Stimulated activated CD4-positive, alpha-beta T cell treated with anti-CD3 and anti-CD28 coated beads, Interleukin-15, amount 100 ng/mL, for 1 hour (primary cell): ENCODE measurements at places on chromosomes 6 and 20.
A peak's percentile ranks its signal among the peaks of the same experiment; 100 is the strongest.

- DNase-seq = no peak
Measured at GRCh38 chr6:82176616-82177015, 70.9 kb downstream of the IBTK start.

DNA sequence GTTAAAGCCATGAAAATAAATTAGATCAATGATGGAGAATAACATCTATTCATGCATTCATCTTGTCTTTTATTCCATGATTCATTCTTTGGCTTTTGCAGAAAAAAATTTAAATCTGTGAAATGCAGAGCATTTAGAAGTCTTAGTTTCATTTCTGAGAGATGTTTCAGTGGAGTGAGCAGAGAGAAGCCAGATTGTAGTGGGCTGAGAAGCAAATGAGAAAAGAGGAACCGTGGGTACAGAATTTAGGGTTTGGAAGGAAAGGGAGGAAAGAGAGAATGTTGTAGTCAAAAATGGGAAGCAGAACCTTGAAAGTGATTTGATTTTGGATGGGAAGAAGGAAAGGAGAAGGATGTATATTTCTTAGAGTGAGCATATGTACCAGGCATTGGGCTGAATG is 260.3 kb upstream of the MAN1A1 start:
- DNase-seq = no peak

DNA sequence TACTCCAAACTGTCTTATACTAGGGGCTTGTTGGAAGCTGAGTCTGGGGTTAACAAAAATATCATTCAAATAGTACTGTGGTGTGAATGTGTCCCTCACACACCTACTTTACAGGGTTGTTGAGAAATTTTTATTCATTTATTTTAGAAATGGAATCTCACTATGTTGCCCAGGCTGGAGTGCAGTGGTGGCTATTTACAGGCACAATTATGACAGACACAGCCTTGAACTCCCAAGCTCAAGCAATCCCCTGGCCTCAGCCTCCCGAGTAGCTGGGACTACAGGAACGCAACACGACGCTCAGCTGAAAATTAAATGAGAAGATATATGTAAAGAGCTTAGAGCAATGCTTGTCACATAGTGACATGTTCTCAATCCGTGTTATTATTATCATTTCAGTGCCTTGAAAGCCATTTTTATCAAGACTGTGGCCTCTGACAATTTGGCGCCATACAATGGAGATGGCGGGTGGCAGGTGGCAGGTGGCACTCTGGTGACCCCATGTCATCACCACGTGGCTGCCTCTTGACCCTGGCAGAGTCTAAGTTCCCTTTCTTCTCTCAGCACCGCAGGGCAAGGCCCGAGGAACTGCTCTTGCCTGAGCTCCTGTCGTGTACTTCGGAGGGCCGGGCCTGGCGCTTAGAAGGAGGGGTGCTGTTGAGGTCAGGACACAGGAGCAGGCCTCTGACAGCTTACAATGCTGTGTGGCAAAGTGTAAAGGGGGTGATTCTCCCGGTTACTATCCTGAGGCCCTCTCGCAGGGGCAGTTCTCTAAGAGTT is 64.5 kb downstream of the STX11 start:
- no peak for DNase-seq

DNA sequence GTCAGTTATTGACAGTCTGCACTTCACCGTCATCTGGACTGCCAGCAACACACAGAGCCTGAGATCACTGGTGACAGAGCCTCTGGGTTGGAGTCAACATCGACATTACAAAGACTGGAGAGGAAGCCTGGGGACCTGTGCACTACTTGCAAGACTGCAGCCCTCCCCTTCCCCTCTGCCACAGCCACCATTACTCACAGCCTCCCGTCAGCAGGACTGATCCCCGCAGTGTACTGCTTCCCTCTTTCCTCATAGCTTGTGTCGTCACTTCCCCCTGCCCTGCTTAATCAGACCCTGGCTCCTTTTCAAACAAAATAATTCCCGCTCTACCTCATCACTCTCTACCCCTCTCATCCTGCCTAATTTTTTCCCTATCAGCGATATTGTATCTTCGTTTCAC is 235.5 kb upstream of the KCNQ5 start:
- DNase-seq = no peak

DNA sequence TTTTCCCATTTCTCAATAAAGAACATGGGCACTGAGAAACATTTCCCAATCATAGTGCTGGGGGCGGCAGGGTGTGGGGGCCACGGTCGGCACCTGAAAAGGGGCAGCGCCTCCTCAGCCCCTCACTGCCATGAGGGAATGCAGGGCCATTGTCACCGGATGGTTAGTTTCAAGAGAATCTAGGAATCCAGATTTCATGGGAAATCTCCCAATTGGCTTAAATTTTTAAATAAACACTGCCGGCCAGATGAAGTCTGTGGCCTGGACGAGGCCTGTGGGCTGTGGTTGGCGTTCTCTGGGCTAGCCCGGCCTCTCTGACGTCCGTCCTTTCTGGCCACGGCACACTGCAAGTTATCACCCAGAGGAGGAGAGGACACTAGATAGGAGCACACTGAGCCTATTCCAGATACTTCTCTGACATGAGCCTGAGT is 25.6 kb downstream of the MANBAL start:
- DNase-seq = no peak

DNA sequence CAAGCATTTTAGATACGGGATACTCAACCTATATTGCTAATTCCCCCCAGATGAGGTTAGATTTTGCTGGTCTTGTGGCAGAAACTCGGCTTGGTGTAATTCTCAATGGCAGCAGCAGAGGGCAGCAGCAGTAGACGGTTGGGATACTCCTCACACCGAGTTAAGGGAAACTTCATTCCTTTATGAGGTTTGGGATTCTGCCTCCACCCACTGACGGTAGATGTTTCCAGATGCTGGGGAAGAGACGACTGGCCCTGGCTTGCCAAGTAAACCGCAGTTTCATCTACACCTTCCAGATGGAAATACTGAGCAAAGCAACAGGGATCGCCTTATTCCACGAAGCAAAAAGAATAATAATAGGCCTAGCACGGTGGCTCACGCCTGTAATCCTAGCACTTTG is 8.2 kb upstream of the TBC1D7 start:
- DNase-seq = peak; percentile 41

- DNase-seq = no peak
Measured at GRCh38 chr20:47974234-47974878, 189.1 kb upstream of the SULF2 start.

DNA sequence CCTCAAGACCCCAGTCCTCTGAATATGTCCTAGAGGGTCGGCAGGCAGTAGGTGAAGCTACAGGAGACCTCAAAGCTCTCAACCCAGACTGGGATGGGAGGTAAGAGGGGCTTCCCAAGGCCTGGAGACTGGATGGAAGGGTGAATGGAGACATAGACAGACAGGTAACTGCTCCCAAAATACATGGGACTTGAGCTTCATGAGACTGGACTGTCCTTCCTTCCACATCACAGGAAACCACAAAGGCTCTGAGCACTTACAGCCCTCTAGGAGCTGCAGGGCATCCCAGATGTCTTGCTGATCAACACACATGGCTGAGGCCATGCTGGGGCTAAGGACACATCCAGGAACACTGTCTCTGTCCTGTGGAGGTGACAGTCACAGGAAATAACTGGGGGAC is 11.6 kb downstream of the HSPA12B start:
- no peak for DNase-seq

DNA sequence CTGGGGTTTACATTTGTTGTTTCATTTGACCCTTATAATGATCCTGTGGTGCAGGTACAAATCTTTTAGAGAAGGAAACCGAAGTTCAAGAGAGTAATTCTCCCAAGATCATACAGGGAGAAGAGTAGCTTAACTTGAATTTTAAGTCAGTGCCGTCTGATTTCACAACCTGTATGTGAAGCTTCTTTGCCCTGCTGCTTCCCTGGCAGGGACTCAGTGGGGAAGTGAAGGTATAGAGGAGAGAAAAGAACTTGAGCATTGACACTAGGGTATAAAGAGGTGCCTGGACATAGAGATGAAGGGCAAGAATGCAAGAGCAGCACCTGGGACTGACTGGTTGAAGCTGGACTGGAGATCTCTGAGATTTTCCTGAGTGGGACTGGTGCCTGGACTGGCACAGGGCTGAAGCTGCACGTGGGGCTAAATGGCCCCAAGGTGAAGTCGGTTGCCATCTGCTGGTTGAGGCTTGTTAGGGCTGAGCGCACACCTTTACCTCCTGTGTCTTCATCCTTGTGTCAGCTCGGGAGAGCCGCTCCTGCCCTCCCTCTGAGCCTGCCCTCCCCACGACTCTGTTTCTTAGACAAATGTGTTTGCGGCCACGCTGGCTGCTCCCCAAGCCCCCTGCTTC is 41.8 kb downstream of the FARS2 start:
- peak; percentile 28 for DNase-seq

- DNase-seq = no peak
Measured at GRCh38 chr6:36533321-36533720, 14.0 kb downstream of the STK38 start.

GRCh38 chr6:149903938-149904611 is 6.2 kb upstream of the RAET1E start:
- no peak for DNase-seq

DNA sequence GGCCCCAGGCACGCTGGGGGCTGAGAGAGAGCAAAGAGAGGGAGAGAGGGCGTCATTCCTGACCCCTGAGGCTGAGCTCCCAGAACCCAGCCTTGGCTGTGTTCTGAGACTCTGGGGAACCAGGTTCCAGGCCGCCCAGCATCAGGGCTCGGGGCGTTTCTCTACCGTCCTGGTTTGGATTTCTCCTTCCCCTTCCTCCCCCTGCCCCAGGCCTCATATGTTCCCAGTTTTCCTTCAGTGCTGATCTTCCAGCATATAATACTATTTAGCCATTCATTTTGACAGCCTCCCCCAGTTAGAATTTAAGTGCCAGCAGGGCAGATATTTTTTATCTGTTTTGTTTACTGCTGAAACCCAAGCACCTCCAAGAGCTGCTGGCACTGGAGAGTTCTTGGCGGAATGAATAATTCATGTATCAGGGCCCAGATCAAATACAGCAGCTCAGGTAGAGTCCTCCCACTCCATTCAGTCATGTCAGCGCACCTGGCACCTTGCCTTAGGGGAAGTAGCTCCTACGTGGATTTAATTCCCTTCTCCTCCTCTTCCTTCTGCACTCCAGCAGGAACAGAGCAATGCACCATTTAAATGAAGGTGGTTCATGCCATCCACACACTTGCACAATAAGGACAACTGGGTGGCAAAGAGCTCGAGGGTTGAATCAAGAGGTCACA is 23.4 kb upstream of the FRMD1 start:
- no peak for DNase-seq

- no peak for DNase-seq
Measured at GRCh38 chr6:93393554-93394074, 25.7 kb downstream of the EPHA7 start.

DNA sequence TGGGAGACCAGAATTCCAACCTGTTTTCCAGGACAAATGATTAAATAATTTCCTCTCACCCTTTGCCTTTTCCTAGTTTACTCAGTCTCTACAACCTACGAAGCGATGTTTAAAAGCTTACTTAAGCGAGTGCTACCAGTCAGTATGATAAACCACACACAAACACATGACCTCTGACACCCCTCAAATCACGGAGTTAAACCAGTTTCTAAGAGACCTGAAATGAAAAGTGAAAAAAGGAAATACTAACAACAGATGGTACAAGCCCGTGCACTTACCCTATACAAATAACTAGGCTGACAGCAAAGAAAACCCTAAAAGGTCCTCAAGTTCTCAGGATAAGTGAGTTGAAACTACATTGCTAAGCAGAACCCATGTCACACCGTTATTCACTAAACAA is 7.7 kb downstream of the TNFRSF21 start:
- DNase-seq = no peak

- no peak for DNase-seq
Measured at GRCh38 chr6:166223079-166223478, 55.4 kb upstream of the TBXT start.

DNA sequence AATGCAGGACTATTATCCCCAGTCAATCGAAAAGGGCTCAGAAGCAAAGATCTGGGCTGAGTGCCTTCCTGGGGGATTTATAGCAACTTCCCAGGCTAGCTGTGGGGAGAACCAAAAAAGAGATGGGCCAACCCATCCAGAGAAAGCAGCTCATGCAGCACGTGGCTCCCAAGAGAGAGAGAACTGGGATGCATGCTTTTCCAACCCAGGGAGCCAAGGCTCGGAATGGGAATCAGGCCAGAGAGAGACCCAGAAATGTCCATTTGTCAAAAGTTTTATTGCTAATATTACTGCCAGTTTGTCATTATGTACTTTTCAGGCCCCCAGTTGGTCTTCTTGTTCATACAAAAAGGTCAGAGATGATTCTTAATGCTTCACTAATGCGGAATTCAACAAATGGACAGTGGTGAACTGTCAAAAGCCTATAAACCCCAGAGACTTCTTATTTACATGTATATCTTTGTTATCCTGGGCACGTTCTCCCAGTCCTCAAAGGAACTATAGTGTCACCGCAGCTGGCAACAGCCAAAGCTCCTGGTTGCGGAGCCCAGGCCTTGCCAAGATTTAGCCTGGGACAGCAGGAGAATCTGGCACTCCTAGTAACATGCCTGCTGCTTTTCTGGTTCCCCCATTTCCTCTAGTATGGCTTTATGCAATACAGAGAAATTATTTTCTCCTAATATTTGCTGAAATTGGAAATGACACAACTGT is 139.1 kb upstream of the POU3F2 start:
- no peak for DNase-seq

- no peak for DNase-seq
Measured at GRCh38 chr20:23161968-23162696, 76.0 kb upstream of the CD93 start.

- no peak for DNase-seq
Measured at GRCh38 chr6:2758980-2759379, 6.2 kb upstream of the WRNIP1 start.

GRCh38 chr6:82686719-82687118 is 323.1 kb downstream of the TPBG start:
- DNase-seq = no peak

GRCh38 chr6:31952140-31952805 is 6.4 kb downstream of the CFB start:
- no peak for DNase-seq

GRCh38 chr6:14618759-14619418 is 501.3 kb downstream of the CD83 start:
- DNase-seq = no peak

GRCh38 chr20:25276533-25277050 is 28.7 kb downstream of the PYGB start:
- DNase-seq = no peak

DNA sequence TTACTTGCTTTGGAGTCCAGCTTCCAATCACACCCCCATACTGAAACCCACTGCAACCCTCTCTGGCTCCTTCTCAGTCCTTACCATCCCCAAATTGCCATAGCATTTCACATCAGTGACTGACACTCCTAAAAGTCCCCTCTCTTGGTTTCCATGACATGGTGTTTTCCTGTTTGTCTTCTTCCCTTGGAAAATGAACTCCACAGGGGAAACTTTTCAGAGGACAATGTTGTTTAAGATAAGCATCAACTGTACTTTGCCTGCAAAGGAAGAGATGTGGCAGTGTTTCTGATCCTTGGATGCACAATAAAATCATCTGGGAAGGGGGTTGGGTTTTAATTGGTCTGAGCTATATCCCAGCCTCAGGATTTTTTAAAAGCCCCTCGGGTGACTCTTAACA is 214.9 kb downstream of the HACE1 start:
- DNase-seq = no peak

DNA sequence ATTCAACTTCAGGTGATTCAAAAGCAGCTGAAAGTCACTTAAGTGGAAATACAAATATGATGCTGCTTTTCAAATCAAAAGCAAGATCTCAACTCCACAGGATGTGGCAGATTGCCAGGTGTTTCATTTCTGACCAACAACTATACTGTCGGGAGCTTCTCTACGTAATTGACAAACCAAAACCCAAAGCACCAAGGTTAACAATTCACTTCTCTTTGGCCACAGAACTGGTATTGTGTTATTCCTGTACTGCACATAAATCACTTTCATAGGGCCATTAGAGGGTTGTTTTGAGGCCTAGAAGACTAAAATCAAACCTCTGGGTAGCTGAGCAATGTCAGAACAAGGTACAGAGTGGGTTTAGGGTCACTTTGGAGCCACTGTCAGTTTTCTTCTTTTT is 169.7 kb downstream of the HAO1 start:
- no peak for DNase-seq
